ENCODE measurements at places on chromosomes 4 and X. TPM values are rescaled to one million over a fixed set of nuclear protein-coding genes. Genes with fewer than 3 reads are reported as not detected.

The LDB2 gene
- total RNA-seq: 39.4 TPM

The TRIM61 gene
- total RNA-seq: not detected

The MSMO1 gene
- total RNA-seq: 84.2 TPM

The CCDC160 gene
- not detected for total RNA-seq

All from mammary microvascular endothelial cell (primary cell).